ENCODE measurements at places on chromosomes 4 and X. TPM values are rescaled to one million over a fixed set of nuclear protein-coding genes. Genes with fewer than 3 reads are reported as not detected.

DNA sequence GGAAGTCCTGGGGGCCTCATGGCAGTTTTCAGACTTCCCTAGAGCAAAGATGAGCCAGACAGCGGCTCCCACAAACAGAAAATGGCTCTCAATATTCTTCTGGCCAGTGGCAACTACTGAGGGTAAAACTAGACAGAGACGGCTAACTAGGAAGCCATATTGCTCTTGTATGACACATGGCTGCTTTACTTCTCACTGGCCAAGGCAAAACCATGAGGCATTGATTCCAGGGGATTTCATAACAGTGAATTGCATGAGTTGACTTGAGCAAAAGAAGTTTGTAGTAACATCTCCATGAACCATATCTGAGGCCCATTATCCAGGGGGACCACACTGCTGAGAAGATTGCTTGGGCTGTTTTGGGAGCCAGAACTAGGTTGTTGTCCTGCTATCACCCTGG is 13.7 kb upstream of the TLR8 start:
- no peaks in the 10 kb centered on the region for H3K36me3 ChIP-seq
- H3K27me3 ChIP-seq: no peaks in the 10 kb centered on the region
- no peak for DNase-seq

DNA sequence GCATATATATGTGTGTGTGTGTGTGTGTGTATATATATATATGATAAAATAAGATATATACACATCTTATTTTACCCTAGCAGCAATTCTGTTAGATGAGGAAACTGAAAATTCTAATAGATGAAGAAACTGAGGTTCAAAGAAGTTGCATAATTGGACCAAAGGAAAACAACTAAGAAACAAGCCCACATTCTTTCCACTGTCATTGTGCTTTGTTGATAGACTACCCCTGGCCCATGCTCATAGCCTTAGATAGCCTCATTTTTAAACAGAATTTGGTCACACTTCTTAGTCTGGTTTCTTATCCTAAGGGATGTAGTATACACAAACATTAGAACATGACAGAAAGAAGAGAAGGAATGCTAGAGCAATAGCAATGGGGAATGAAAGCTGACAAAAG is 138.8 kb downstream of the NDST3 start:
- no peaks in the 10 kb centered on the region for H3K27me3 ChIP-seq
- no peak overlapping the region for H3K27ac ChIP-seq
- H3K4me1 ChIP-seq: peaks cover 5% of the 10 kb centered on the region

ODAPH gene
- total RNA-seq: not detected

- no peak overlapping the region for H3K27ac ChIP-seq
- no peaks in the 10 kb centered on the region for H3K27me3 ChIP-seq
- DNase-seq: no peak
- H3K36me3 ChIP-seq: no peaks in the 10 kb centered on the region
- H3K4me1 ChIP-seq: no peaks in the 10 kb centered on the region
Observed at GRCh38 chr4:120403296-120403695, 336.6 kb upstream of the MAD2L1 start.

- H3K4me1 ChIP-seq: no peaks in the 10 kb centered on the region
- no peak overlapping the region for H3K4me3 ChIP-seq
- no peak for DNase-seq
- H3K27me3 ChIP-seq: no peaks in the 10 kb centered on the region
- H3K27ac ChIP-seq: no peak overlapping the region
- no peaks in the 10 kb centered on the region for H3K36me3 ChIP-seq
Observed at GRCh38 chr4:81180916-81181315, 34.1 kb downstream of the PRKG2 start.

GAGE12G gene
- not detected for total RNA-seq

GRCh38 chr4:41427306-41427882 is 110.6 kb upstream of the LIMCH1 start:
- no peaks in the 10 kb centered on the region for H3K36me3 ChIP-seq
- peaks cover 7% of the 10 kb centered on the region for H3K4me1 ChIP-seq
- H3K4me3 ChIP-seq: no peak overlapping the region
- DNase-seq: no peak

DNA sequence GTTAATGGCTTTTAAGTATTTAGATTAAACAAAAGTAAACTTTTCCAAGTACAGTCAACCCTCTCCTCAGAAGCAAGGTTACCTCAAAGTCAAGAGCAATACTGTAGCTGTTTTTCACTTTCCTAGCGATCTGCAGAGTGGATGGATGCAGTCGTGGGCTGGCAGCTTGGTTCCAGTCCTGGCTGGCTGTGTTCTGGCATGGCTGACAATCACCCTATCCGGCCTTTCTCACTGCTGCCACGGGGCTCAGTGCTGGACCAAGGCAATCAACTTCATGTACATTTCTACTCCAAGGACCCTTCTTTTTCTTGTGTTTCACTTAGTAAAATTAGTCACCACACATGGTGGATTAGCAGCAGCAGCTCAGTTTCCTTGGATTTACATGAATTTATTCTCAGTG is 208.3 kb downstream of the GABRB1 start:
- H3K27ac ChIP-seq: no peak overlapping the region
- no peak overlapping the region for H3K4me3 ChIP-seq
- no peak for DNase-seq
- H3K4me1 ChIP-seq: no peaks in the 10 kb centered on the region
- H3K36me3 ChIP-seq: no peaks in the 10 kb centered on the region
- no peaks in the 10 kb centered on the region for H3K27me3 ChIP-seq

SMR3B gene
- total RNA-seq: not detected

GRCh38 chr4:23805450-23805851 is 84.4 kb downstream of the PPARGC1A start:
- DNase-seq: no peak
- H3K27ac ChIP-seq: no peak overlapping the region
- H3K36me3 ChIP-seq: no peaks in the 10 kb centered on the region
- H3K27me3 ChIP-seq: no peaks in the 10 kb centered on the region
- H3K4me3 ChIP-seq: no peak overlapping the region
- peaks cover 3% of the 10 kb centered on the region for H3K4me1 ChIP-seq

All from H1 (cell line).